NCI-H2171 (cell line): ENCODE measurements at places on chromosomes 2 and 18.

DNA sequence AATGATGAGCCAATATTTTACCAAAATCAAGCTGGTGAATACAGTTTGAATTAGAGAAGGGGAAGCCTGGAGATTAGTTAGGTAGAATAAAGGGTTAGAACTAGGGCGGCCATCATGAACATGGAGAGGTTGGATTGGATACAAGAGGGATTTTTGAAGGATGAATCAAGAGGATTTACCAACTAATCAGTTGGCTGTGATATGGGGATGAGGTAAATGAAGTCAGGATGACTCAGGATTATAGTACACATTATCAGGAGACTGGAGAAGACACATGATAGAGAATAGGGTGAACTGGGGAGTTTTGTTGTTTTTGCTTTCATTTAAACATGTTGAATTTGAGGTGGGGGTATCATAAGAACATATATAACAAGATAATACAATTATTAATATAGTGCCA lies 73.8 kb upstream of the PROKR1 start:
- DNase-seq, result no peak

DNA sequence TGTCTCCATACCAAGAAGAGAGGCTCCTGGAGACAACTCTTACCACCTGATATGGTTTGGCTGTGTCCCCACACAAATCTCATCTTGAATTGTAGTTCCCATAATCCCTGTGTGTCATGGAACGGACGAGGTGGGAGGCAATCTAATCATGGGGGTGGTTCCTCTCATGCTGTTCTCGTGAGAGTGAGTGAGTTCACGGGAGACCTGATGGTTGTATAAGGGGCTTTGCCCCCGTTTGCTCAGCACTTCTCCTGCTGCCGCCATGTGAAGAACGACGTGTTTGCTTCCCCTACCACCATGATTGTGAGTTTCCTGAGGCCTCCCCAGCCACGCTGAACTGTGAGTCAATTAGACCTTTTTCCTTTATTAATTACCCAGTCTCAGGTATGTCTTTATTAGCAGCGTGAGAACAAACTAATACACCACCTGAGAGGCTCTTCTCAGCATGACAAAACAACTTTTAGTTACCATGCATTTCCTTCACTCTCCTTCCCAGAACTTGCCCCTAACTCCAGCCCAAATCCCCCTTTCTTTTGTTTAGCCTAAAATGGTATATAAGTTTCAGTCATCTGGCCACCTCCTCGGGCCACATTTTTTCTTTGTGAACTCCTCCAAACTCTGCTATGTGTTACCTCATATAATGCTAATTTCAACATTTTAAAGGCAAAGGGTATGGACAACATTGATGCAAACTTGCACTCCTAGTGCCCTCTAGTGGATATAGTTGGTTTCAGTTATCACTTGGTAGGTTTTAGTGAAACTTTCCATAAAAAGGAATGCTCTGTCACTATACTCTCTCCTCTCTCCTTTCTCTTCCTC lies 58.6 kb upstream of the SLC25A52 start:
- DNase-seq, result peak; percentile 9

DNA sequence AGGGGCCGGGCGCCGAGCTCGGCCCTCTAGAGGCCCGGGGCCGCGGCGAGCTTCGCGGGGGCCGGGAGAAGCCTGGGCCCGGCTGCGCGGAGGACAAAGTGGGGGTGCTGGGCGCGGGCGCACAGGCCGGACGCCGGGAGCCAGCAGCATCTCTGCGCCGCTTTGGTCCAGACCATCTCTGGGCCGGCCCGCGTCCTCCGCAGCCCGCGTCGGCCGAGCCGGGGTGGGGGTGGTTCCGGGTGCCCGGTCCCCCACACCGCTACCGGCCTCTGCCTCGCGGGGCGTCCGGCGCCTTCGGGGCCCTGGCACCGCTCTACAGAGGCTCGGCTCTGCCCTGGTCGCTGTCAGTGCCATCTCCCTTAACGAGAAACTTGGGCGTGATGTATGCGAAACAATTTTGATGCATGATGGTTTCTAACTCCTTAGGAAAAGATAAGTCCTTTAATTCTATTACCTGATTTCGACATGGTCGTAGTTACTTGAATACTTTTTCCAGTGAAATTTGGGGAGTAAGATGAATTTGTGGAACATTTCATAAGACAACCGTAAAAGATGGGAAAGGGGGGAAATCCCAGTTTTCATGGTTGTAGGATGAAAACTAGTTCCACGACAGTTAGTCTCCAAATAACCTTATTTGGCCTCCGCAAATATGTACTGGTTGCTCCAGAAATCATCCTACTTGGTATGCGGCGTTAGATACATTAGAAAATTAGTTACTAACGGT lies 562 bp downstream of the TWSG1 start:
- no peak for DNase-seq

- no peak for DNase-seq
Measured at GRCh38 chr2:191349990-191350389, 104.8 kb downstream of the MYO1B start.

DNA sequence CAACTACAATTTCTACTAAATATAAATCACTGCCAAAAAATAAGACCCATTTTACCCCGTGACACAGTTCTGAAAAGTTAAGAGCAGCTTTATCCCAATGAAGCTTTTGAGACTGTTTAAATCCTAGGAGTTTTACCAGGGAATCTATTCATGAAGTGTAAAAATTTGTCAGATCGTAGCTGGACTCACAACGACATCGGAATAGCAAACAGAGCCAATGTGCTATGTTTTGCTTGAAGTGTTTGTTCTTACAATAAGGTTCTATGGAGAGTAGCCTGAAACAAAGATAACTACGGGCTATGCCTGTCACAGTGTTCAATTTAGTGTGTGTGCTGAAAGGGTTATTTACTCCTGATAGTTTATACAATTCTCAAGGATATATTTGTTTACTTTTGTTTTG lies 78.5 kb upstream of the L3MBTL4 start:
- DNase-seq, result no peak
